ENCODE measurements at places on chromosomes 5 and 9. TPM values are rescaled to one million over a fixed set of nuclear protein-coding genes. Genes with fewer than 3 reads are reported as not detected.

- H3K36me3 ChIP-seq, result no peaks in the 10 kb centered on the region
- no peaks in the 10 kb centered on the region for H3K27me3 ChIP-seq
- no peak for DNase-seq
- H3K4me3 ChIP-seq, result no peak overlapping the region
Observed at GRCh38 chr9:93996863-93997262, 41.7 kb upstream of the BARX1 start.

- peaks cover 8% of the 10 kb centered on the region for H3K4me1 ChIP-seq
- H3K27ac ChIP-seq, result peak within 1 kb of the TSS; percentile 92
- DNase-seq, result peak; percentile 94
- H3K4me3 ChIP-seq, result no peak within 1 kb of the TSS
- H3K27me3 ChIP-seq, result no peaks in the 10 kb centered on the region
Observed at GRCh38 chr5:65481635-65482295, at the start of gene ADAMTS6. TSS of gene ADAMTS6 (minus strand) at chr5:65481920. CDS start at chr5:65473673, 8,247 bp downstream.

GRCh38 chr5:40001796-40002195 lies 577.0 kb upstream of the DAB2 start:
- no peak for DNase-seq
- no peaks in the 10 kb centered on the region for H3K36me3 ChIP-seq
- H3K4me3 ChIP-seq, result no peak overlapping the region
- no peak overlapping the region for H3K27ac ChIP-seq
- H3K4me1 ChIP-seq, result no peaks in the 10 kb centered on the region

DNA sequence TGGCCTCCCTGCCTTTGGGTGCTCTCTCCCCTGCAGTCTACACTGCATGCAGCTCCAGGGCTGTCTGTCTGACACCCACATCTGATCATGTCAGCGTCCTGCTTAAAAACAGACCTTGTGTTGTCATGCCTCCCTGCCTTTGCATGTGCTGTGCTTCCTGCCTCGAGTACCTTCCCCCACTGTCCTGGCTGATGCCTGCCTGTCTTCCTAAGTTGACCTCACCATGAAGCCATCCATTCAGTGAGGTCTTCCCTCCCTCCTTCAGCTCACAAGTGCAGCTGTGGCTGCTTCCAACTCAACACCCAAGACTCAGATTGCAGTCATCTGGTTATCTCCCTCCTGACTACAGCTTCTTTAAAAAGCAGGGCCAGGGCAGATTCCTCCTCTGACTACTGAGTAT lies 5.5 kb downstream of the ANGPTL2 start:
- no peaks in the 10 kb centered on the region for H3K36me3 ChIP-seq
- no peak overlapping the region for H3K4me3 ChIP-seq
- peaks cover 9% of the 10 kb centered on the region for H3K4me1 ChIP-seq
- no peaks in the 10 kb centered on the region for H3K27me3 ChIP-seq
- no peak overlapping the region for H3K27ac ChIP-seq
- no peak for DNase-seq

- H3K27ac ChIP-seq, result no peak overlapping the region
- H3K4me3 ChIP-seq, result no peak overlapping the region
- H3K36me3 ChIP-seq, result peaks cover 20% of the 10 kb centered on the region
Observed at GRCh38 chr5:1512541-1513291, 11.0 kb downstream of the LPCAT1 start.

DNA sequence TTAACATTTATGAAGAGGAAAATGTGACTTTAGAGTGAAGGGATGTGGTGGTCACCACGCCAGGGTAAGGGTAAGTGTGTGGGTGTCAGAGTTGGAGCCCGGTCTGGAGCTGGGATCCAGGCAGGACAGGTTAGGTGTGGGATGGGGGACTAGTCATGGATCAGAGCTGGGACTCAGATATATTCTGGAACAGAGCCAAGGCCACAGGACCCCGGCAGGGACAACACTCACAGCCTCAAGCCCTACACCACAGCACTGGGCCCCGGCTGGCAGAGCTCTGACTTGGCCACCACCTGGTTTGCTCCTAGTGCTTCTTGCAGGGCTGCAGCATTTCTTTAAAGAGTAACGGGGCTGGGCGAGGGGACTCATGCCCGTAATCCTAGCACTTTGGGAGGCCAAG lies 47.4 kb downstream of the C5orf15 start:
- H3K27ac ChIP-seq, result no peak overlapping the region

- no peak for DNase-seq
- H3K4me3 ChIP-seq, result no peak overlapping the region
- no peaks in the 10 kb centered on the region for H3K4me1 ChIP-seq
- H3K27ac ChIP-seq, result no peak overlapping the region
- H3K27me3 ChIP-seq, result peaks cover 6% of the 10 kb centered on the region
- no peaks in the 10 kb centered on the region for H3K36me3 ChIP-seq
Observed at GRCh38 chr5:66633754-66634153, 37.6 kb downstream of the MAST4 start.

GRCh38 chr5:157859227-157859575 lies 256 bp upstream of the CLINT1 start:
- peaks cover 22% of the 10 kb centered on the region for H3K4me1 ChIP-seq
- peak overlapping the region; percentile 96 for H3K4me3 ChIP-seq
- H3K36me3 ChIP-seq, result peaks cover 6% of the 10 kb centered on the region
- H3K27ac ChIP-seq, result peak overlapping the region; percentile 99
- H3K27me3 ChIP-seq, result no peaks in the 10 kb centered on the region
- DNase-seq, result no peak

DNA sequence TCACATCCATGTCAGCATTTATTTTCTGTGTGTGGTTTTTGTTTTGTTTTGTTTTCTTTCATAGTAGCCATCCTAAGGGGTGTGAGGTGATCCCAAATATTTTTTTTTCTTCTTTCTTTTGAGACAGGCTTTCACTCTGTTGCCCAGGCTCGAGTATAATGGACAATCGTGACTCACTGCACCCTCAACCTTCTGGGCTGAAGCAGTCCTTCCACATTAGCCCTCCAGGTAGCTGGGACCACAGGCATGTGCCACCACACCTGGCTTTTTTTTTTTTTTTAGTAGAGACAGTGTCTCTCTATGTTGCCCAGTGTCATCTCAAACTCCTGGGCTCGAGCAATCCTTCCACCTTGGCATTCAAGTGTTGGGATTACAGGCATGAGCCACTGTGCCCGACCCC lies 59.1 kb downstream of the CDC42SE2 start:
- peaks cover 69% of the 10 kb centered on the region for H3K36me3 ChIP-seq
- H3K27me3 ChIP-seq, result no peaks in the 10 kb centered on the region
- peaks cover 29% of the 10 kb centered on the region for H3K4me1 ChIP-seq
- no peak overlapping the region for H3K4me3 ChIP-seq
- peak overlapping the region; percentile 50 for H3K27ac ChIP-seq
- peak; percentile 52 for DNase-seq

- no peaks in the 10 kb centered on the region for H3K4me1 ChIP-seq
- H3K36me3 ChIP-seq, result no peaks in the 10 kb centered on the region
- no peak overlapping the region for H3K27ac ChIP-seq
- H3K27me3 ChIP-seq, result peaks cover 90% of the 10 kb centered on the region
- no peak for DNase-seq
Observed at GRCh38 chr9:36746415-36746814, 173.7 kb downstream of the MELK start.

- no peak overlapping the region for H3K4me3 ChIP-seq
- H3K27me3 ChIP-seq, result no peaks in the 10 kb centered on the region
- no peak overlapping the region for H3K27ac ChIP-seq
- H3K4me1 ChIP-seq, result peaks cover 10% of the 10 kb centered on the region
Observed at GRCh38 chr9:36443581-36443980, 43.5 kb upstream of the RNF38 start.

- H3K36me3 ChIP-seq, result peaks cover 55% of the 10 kb centered on the region
- peaks cover 14% of the 10 kb centered on the region for H3K4me1 ChIP-seq
- no peaks in the 10 kb centered on the region for H3K27me3 ChIP-seq
Observed at GRCh38 chr5:7902666-7903625, 34.0 kb downstream of the MTRR start.

DNA sequence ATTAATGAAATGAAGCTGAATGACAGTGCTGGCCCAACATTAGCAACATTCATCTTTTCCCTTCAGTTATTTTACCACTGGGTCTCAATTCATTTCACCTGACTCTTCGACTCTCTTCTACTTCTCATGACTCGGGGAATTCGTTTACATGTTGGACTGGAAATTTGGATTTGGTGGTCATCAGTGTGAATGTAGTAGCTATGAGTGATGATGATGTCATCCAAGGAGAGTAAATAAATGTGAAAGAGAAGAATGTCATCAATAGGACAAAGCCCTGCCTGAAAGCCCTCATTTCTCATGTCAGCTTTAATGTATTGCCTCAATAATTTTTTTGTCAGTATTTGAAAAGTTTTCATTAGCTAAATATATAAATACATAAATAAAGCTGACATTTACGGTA lies 21.9 kb upstream of the CFAP95 start:
- H3K36me3 ChIP-seq, result no peaks in the 10 kb centered on the region
- H3K4me1 ChIP-seq, result no peaks in the 10 kb centered on the region
- peak; percentile 5 for DNase-seq
- no peak overlapping the region for H3K4me3 ChIP-seq

Gene SCGB3A1
- not detected for total RNA-seq

Gene CNTLN
- total RNA-seq, result 6.7 TPM

Gene PCDHB15
- 0.91 TPM for total RNA-seq

Gene KIAA0825
- 2.5 TPM for total RNA-seq

Gene BNC2
- not detected for total RNA-seq

Gene SHROOM1
- 22.7 TPM for total RNA-seq
